Activated CD4-positive, alpha-beta T cell treated with anti-CD3 and anti-CD28 coated beads for 1 hour (primary cell): ENCODE measurements at places on chromosomes 6 and 20.

- DNase-seq: no peak
Measured at GRCh38 chr6:163635731-163636364, 221.3 kb downstream of the QKI start.

- no peak for DNase-seq
Measured at GRCh38 chr6:131685266-131685780, 15.9 kb downstream of the OR2A4 start.

DNA sequence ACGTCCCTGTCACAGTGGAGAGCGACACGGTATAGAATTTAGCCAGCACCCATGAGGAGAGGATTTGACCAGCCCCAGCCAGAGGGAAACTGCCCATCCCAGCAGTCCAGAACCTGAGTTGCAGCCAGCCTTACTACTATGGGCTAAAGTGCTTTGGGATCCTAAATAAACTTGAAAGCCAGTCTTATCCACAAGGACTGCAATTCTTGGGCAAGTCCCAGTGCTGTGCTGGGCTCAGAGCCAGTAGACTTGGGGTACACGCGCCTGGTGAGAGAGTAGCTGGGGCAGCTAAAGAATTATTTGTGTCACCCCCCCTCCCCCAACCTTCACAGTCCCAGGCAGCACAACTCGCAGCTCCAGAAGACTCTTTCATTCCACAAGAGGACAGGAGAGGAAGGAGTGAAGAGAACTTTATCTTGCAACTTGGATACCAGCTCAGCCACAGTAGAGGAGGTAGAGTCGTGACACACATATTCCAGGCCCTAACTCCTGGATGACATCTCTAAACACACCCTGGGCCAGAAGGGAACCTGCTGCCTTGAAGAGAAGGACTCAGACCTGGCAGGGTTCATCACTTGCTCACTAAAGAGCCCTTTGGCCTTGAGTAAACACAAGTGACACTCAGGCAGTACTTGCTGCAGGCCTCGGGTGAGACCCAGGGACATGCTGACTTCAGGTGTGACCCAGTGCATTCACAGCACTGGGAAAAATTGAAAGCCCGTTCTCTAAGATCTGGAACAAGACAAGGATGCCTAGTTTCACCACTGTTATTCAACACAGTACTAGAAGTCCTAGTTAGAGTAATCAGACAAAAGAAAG, 100.3 kb downstream of the REV3L start:
- no peak for DNase-seq

DNA sequence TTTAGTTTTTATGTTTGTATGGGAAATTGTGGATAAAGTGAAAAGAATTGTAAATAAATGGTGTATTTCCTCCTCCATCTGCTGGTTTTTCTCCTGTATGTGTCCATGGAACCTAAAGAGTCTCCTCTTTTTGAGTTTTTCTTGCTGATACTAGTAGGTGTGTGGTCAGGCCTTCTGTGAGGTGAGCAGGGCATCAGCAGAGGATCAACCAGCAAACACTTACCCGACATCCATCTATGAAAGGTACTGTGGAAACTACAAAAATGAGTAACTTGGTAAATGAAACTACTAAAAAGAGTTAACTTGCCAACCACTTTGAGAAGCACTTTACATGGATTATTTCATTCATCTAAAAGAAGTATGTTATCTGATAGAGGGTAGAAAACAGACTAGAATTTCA, 20.9 kb upstream of the RNF8 start:
- DNase-seq: no peak

DNA sequence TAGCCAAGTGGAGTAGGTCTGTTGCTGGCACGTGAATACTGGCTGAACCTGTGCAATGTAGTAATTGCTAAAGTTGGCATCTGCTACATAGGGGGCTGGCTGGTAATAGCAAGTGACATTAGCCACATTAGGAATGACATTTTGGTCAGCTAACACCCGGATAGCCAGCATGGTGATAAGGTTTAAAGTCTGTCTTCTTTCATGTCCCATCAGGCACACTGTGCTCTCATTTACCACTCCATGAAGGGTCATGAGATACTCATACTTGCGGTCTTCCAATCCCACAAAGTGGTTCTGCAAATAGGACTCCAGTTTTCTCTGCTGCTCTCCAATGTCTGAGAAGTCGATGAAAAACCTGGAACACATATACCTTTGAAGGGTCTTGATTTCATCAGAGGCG, 2.8 kb downstream of the TENT5A start:
- no peak for DNase-seq

GRCh38 chr6:143718472-143718871, 40.7 kb downstream of the PHACTR2 start:
- DNase-seq: no peak

DNA sequence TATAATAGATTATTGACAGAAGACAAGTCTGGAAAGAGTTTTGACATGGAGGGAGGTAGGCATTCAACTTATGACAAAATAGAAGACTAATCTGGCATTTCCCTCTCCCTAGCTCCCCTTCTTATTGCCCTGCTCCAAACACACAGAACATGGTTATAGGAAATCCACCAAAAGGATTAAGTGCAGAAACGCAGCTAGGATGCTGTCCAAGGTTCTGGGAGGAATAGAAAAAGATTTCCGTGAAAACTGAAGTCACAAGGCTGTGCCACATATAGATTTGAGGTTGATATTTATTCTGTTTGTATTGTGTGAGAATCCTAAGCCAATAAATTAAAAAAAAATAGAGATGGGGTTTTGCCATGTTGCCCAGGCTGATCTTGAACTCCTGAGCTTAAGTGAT, 107.9 kb upstream of the MAP3K7 start:
- no peak for DNase-seq

- DNase-seq: no peak
Measured at GRCh38 chr6:5584078-5584482, 322.8 kb downstream of the FARS2 start.

GRCh38 chr20:59120491-59120890, 43.1 kb upstream of the ZNF831 start:
- no peak for DNase-seq

- no peak for DNase-seq
Measured at GRCh38 chr6:169539176-169539897, 162.5 kb downstream of the WDR27 start.

- DNase-seq: no peak
Measured at GRCh38 chr6:15493437-15494168, 169.2 kb downstream of the DTNBP1 start.

- DNase-seq: no peak
Measured at GRCh38 chr20:21796059-21796458, 90.6 kb downstream of the PAX1 start.

- no peak for DNase-seq
Measured at GRCh38 chr6:48511378-48511777, 400.4 kb upstream of the PTCHD4 start.

DNA sequence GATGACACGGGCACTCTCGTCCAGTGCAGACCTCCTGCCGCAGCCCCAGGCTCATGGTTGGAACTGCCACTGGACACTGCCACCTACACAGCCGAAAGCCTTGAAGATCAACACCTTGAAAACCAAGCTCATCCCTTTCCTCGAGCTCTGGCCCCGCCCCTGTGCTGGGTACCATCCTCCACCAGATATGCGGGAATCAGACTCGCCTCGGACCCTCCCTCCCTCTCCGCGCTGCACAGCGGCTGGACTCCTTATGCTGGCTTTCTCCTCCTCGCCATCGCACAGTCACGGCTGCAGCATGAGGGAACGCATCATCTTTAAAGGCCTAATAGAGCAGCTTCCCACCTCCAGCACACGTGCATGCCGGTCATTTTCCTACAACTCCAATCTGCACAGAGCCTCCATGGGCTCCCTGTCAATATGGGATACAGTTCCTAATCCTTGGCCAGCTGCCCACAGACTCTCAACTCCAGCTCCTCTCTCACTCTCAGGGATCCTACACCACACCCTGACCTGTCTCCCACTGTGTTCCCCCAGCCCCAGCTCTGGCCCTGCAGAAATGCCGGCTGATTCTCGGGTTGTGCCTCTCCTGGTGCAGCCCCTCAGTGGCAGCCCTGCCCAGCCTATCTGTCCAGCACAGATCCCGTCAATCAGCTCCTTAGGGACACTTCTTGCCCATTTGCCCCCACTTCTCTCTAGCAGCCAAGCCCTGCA, 23.2 kb downstream of the TXNDC5 start:
- no peak for DNase-seq

DNA sequence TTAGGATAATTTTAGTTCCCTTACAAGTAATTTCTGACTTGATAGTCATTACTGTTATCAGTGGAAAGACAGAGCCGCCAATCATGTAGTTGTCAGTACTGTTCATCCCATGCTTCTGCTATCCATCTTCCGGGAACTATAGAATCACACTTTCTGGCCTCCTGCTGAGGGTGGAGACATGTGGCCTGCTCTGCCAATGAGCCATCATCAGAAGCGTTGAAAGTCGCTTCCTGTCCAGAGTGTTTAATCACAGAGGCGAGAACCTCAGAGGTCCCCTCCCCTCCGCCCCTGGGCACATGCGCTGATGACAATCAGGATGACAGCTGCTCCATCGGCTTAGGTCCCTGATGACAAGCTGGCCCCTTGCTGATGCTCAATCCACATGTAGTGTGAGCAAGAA, 3.0 kb downstream of the DDO start:
- no peak for DNase-seq

DNA sequence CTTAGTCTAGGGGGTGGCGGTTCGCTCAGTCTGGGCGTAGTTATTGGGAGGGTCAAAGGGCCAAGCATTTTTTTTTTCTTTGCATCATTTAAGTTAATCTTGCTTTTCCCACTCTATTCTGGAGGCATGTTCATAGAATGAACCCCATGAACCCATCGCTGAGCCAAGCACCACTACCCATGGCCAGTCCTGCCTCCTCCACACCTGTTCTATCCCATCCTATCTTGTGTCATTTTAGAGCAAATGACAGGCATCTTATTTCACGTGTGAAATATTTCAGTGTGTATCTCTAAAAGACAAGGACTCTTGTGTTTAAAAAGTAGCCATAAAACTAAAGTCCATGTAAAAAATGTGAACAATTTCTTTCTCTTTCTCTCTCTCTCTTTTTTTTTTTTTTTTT, 13.9 kb downstream of the SRC start:
- no peak for DNase-seq

- no peak for DNase-seq
Measured at GRCh38 chr6:158095031-158095430, 73.0 kb downstream of the SERAC1 start.

DNA sequence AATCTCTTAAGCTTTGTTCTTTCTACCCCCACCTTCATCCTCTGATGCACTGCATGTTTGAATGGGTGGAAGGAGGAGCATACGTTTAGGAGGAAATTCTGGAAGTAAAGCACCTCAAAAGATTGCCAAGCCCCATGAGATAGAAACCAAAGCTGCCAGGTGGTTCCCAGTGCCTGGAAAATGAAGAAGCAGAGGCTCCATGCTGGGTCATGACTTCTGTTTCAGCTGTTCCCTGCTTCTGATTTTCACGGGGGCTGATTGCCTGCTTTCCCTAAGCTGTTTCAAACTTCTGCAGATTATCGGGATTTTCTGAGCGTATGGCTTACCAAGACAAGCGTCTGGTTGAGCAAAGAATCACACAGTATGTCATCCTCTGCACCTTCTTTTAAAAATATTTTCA, 87.5 kb upstream of the SYNDIG1 start:
- DNase-seq: no peak

- DNase-seq: no peak
Measured at GRCh38 chr20:13681248-13682125, 42.8 kb upstream of the TASP1 start.

- no peak for DNase-seq
Measured at GRCh38 chr6:49453221-49453620, 9.8 kb downstream of the MMUT start.

DNA sequence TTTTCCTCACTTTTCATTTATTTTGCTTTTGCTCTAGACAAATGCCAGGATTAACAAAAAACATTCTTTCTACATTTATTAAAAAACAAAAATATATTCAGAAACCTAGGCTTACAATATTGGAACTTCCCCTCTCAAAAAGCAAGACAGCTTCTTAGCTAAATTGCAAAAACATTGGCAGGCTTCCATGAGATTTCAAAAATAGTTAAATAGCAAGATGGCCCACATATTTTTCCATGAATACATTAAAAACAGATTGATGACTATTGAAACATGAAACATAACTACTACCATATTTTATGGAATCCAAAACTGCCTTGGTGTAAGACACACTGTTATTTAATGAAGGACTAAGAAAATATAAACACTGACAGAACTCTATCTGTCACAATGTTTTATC, 92.0 kb downstream of the LY86 start:
- DNase-seq: no peak
